ENCODE measurements at places on chromosomes 12 and 14. TPM values are rescaled to one million over a fixed set of nuclear protein-coding genes. Genes with fewer than 3 reads are reported as not detected.

DNA sequence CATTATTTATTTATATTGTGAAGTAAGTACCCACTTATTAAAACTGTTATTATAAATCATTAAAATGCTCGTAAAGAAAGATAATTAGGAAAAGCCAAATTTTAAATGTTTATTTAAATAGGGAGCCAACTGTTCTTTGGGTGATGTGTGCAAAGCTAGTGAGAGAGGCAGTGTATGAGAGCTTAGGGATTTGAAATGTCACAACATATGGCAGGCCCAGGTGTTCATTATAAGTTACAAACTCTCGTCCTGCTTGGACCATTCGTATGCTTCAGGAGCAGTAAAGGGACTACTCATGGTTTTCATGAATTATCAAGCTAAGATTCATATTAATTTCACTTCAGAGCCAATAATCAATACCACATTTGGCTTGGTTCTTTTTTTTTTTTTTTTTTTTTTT is 154.5 kb downstream of the TGFB3 start:
- no peak for DNase-seq

DNA sequence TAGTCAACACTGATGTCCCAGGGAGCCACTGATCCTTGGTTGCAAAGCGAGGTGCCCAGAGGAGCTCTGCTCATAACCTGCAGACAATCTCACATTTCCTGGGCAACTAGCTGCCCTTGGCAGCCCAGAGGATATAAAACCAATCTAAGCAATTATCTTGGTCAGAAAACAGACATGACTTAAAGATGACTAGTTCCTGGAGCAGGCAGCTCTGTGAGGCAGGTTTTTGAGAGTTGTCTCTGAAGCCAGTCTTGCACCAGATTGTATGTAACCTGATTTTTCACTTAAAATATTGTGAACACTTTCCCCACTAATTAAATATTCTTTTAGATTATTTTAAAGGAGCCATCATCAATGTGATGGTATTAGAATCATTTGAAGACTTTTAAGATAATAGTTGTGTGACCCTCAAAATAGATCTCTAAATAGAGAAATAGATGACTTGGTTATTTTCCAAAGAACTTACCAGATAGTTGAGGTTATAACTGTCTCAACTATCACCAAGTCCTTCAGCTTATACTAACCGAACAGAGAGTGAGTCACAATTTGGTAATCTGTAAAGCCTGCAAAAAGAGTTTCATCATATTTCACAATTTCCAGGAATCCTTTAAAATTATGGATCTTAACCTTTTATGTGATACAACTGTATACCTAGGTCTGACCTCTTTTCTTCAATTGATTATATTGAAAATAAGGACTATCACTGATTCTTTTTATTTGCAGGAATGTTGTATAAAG is 75.9 kb downstream of the LIN7A start:
- no peak for DNase-seq

The BMP4 gene
- 8.7 TPM for total RNA-seq

DNA sequence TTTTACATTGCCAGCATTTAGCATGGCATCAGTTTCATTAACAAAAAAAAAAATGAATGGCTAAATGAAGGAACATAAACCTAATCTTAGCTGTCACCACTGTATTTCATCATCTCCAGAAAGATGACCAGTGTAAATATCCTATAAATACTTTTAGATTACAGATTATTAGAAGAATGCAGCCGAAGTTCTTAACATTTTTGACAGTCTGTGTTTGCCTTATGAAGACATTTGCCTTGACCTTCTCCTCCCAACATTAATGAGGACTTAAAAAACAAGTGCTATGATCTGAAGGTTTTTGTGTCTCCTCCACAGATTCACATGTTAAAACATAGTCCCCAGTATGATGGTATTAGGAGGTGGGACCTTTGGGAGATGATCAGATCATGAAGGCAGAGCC is 253.0 kb downstream of the SNAPC1 start:
- DNase-seq = peak; percentile 39

DNA sequence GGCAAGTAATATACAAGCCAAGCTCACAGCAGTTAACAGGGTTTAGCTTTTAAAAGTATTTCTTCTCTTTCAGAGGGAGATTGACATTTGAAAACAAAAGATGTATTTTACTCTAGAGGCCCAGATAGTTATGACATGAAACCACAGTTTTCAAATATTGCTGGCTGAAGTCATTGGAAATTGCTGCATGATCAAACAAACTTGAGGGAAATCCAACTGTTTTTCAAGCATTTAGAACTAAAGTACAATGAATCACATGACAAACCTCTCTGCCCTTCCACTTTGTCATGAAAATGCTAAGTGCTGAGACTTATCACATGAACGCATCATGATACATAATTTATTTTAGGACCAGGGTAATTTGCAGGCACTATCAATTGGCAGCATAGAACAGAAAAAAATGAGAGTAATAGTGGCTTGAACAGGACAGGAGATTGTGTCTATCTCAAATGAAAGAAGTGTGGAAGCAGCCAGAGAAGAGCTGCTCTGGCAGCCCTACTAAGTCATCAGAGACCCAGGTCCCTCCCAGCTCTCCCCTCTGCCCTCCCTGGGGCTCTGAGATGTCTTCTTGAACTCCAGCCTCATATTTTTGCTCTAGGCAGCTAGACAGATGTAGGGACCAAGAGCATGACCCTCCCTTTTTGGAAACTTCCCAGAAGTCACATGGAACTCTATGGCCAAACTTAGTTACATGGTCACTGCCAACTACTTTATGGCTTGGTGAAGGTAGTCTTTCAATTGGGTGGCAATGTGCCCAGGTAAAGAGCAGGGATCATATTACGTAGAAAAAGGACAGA is 90.1 kb upstream of the PELI2 start:
- DNase-seq = no peak

GRCh38 chr14:72743626-72744025 is 150.3 kb downstream of the DPF3 start:
- no peak for DNase-seq

The CMKLR1 gene
- total RNA-seq = not detected

GRCh38 chr12:77161944-77162343 is 96.6 kb upstream of the E2F7 start:
- DNase-seq = no peak

GRCh38 chr14:50659327-50659974 is 8.7 kb downstream of the SAV1 start:
- DNase-seq = peak; percentile 86

The FOXM1 gene
- 88.6 TPM for total RNA-seq

The SLC6A13 gene
- total RNA-seq = not detected

GRCh38 chr12:24591715-24592440 is 357.0 kb downstream of the BCAT1 start:
- no peak for DNase-seq

- DNase-seq = no peak
Observed at GRCh38 chr14:24037658-24038037, 14.2 kb upstream of the CARMIL3 start.

DNA sequence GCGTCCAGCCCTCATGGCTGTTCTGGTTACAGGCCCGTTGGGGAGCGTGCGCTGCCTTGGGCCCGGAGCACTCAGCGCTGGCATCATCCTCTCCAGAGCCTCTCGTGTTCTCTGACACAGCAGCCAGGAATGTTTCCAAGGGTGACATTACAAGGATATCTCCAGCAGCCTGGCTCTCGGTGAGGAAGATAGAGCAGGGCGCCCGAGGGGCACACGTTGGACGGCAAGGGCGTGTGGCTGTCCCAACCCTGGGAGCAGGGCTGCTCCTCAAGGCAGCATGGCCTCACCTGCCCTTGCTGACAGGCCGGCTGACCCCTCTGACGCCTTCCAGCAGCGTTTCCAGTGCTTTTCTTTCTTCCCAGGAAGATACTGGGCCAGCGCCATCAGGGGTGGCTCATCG is 14.4 kb downstream of the LRCOL1 start:
- DNase-seq = peak; percentile 59

DNA sequence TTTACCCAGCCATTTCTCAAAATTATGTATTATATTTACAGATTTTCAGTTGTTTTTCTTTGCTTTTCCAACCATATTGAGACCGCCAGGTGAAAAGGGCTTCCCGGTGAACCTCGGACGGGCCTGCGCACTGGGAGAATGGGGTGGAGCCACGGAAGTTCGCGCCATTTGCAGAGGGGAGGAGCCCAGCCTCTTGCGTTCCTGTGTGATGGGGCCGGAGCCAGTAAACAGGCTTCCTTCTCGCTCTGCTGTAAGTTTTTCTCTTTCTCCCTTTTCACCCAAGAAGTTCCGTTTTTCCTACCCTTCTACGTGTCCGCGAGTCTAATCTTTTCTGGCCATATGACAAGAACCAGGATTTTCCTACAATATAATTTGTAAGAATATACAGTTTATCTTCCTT is 1108.8 kb upstream of the SEL1L start:
- peak; percentile 3 for DNase-seq

The CKB gene
- 299 TPM for total RNA-seq

GRCh38 chr12:82835217-82835616 is 148.5 kb downstream of the TMTC2 start:
- DNase-seq = peak; percentile 78

GRCh38 chr12:92224685-92225331 is 79.2 kb upstream of the BTG1 start:
- DNase-seq = peak; percentile 83

The SPSB2 gene
- total RNA-seq = 8.4 TPM

The PLCZ1 gene
- total RNA-seq = not detected

The RGS6 gene
- total RNA-seq = not detected

DNA sequence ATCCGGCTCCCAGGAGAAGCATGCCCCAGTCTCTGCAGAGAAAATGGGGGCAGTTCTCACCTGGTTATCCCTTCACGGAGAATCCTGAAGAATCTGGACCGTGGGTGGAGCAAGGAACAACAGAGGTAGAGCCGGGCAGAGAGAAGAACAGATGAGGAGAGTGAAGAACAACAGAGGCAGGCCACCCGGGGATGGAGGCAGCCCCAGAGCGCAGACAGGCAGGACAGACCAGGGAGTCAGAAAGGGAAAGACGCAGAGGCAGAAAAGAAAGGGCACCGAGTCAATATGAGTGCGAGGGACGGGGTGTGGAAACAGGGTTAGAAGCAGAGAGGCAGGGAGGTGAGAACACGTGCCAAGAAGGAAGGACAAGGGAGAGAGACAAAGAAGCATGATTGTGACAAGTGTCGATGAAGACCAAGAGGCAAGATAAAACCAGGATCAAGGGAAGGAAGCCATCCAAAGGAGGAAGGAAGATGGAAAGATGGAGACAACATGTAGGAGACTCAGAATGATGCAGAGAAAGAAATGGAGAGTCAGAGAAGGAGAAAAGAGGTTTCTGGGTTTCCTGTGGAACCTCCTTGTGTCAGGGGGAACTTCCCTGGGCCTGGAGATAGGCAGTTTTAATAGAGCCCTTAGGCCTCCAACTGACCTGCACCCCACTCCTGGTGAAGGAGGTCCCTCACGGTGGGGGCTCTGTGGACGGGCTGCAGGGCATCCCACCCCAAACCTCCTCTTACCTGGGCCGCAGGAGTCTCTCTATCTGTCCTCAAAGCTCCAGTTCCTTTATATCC is at the start of gene MYH6:
Gene MYH6 (minus strand): TSS at position 758 of the 791 bp plus-strand sequence. CDS start 1,050 bp downstream, outside the sequence.
- no peak for DNase-seq

DNA sequence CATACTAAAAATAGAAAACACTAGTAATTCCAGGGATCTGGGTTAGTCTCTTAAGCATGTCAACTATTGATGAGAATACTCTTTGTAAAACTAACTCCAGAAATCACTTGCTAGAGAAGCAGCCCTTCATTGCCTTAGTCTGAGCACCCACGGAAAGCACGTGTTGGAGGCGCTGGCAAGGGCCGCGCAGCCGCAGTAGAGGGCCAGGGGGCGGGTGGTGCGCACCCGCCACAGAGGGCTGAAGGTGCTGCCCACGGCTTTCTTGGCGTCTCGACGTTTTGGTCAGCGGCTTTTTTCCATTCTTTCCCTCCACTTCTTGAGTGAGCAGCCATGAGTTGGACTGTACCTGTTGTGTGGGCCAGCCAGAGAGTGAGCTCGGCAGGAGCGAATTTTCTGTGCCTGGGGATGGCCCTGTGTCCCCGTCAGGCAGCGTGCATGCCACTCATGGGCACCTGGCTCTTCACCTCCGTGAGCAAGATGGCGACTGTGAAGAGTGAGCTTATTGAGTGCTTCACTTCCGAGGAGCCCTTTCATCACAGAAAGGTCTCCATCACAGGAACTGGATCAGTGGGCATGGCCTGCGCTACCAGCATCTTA is 68.4 kb upstream of the PPM1H start:
- no peak for DNase-seq

DNA sequence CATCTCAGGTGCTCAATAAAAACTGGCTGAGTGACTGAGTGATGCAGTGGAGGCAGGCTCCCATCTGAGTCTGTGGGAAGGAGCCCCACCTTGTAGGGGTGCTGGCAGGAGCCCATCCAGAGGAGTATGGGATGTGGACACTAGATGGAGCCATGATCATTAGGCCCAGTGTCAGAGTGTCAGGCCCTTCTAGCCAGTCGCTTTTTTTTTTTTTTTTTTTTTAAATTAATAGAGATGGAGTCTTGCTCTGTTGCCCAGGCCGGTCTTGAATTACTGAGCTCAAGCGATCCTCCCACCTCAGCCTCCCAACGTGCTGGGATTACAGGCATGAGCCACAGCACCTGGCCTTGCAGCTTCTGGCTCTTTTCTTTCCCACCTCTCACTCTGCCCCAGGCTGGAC is 11.5 kb downstream of the RITA1 start:
- DNase-seq = peak; percentile 88

- DNase-seq = no peak
Observed at GRCh38 chr14:103729496-103730448, 14.2 kb downstream of the ZFYVE21 start.

GRCh38 chr12:10260927-10261326 is 46.7 kb upstream of the KLRD1 start:
- no peak for DNase-seq

GRCh38 chr12:121505513-121505912 is 75.3 kb downstream of the KDM2B start:
- DNase-seq = no peak

GRCh38 chr14:67856827-67857226 is 37.2 kb downstream of the RAD51B start:
- peak; percentile 59 for DNase-seq

DNA sequence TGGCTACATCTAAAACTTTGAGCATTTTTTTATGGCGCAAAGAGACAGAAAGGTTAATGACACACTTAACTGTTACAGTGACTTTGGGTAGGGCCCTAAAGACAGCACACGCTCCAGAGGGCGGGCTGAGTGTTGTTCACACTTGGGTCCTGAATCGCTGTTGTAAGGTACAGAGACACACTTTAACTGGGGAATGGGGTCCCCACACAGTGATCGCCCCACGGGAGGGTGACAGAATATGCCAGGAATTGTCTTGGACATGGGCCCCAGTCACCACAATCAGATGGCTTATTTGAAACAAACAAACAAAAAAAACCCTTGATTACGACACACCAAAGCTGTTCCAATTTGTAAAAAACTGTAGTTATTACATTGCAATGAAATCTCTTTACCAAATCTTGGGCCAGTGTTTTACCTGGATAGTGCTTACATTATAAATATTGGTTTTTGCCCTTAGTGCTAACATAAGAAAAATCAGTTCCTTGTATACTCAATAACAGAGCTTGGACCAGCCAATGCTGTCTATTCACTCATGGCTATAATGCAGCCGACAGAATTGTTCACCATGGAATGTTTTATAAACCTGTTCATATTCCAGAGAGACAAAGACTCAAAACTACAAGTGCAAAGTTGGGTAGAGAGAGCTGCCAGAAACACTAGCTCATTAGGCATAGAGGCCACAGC is 28.3 kb downstream of the KCTD10 start:
- no peak for DNase-seq

Data from PC-3 (cell line).